ENCODE measurements at places on chromosomes 7 and 10. TPM values are rescaled to one million over a fixed set of nuclear protein-coding genes. Genes with fewer than 3 reads are reported as not detected.

SLC18A2 gene
- 0.47 TPM for total RNA-seq

MRLN gene
- not detected for total RNA-seq

PTPN20 gene
- 12.3 TPM for total RNA-seq

POP7 gene
- total RNA-seq, result 23.2 TPM

CAMK2B gene
- 97.4 TPM for total RNA-seq

PRXL2A gene
- 69.2 TPM for total RNA-seq

ST8SIA6 gene
- total RNA-seq, result 7.1 TPM

NRG3 gene
- 0.73 TPM for total RNA-seq

HMX2 gene
- total RNA-seq, result not detected

PNLIPRP2 gene
- not detected for total RNA-seq

OGDHL gene
- 1.00 TPM for total RNA-seq

GHRHR gene
- not detected for total RNA-seq

PIP gene
- total RNA-seq, result not detected

SLIT1 gene
- 0.13 TPM for total RNA-seq

HTR5A gene
- not detected for total RNA-seq

HOXA3 gene
- total RNA-seq, result not detected

LIPN gene
- total RNA-seq, result not detected

ZNF746 gene
- total RNA-seq, result 7.2 TPM

CPA4 gene
- total RNA-seq, result 0.46 TPM

SPDYE6 gene
- total RNA-seq, result not detected

MYL10 gene
- not detected for total RNA-seq

LLCFC1 gene
- total RNA-seq, result not detected

PNLIPRP1 gene
- total RNA-seq, result 0.31 TPM

ASB10 gene
- 34.0 TPM for total RNA-seq

VAX1 gene
- total RNA-seq, result not detected

CCL26 gene
- total RNA-seq, result 0.66 TPM

TEX47 gene
- not detected for total RNA-seq

COL1A2 gene
- total RNA-seq, result 82.2 TPM

CLCN1 gene
- not detected for total RNA-seq

STAMBPL1 gene
- 2.2 TPM for total RNA-seq

GDF2 gene
- not detected for total RNA-seq

SPDYE3 gene
- not detected for total RNA-seq

NPSR1 gene
- total RNA-seq, result not detected

SH2B2 gene
- 1.3 TPM for total RNA-seq

ERVW-1 gene
- total RNA-seq, result not detected

IL6 gene
- 3.6 TPM for total RNA-seq

GRB10 gene
- 48.7 TPM for total RNA-seq

BMPER gene
- total RNA-seq, result 3.9 TPM

NPY4R2 gene
- total RNA-seq, result not detected

MCM10 gene
- 0.17 TPM for total RNA-seq

Measured in heart right ventricle (tissue), 16 donors.